ENCODE measurements at places on chromosomes 3 and 15.

GRCh38 chr3:59464187-59464586, 414.4 kb upstream of the CFAP20DC start:
- no peak for DNase-seq

DNA sequence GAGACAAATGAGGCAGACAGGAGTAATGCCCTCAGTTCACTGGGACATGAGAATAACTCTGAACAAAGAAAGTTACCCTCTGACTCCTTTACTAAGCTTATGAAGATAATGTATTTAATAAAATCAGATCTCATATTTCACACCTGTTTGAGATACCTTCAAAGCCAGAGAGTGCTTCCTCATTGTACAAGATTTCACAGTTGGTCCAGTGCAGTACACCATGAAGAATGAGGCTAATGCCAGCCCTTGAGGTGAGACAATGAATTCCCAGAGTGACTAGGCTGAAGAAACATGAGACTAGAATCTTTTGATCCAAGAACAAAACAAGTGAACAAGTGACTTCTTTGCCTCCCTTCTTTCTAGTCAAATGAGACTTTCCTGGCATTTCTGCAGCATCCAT, 1133.8 kb downstream of the TUSC7 start:
- no peak for DNase-seq

GRCh38 chr15:92925454-92925853, 25.3 kb downstream of the CHD2 start:
- no peak for DNase-seq

DNA sequence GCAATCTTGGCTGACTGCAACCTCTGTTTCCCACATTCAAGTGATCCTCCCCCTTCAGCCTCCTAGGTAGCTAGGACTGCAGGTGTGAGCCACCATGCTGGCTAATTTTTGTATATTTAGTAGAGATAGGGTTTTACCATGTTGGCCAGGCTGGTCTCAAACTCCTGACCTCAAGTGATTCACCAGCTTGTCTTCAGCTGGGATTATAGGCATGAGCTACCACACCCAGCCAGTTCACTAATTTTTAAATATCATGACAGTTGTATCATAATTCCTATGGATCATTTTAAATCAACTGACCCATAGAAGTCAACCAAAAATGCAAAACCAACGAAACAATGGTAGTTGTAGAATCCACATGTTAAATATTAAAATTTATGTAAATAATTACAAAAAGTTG, 35.1 kb downstream of the RAF1 start:
- no peak for DNase-seq

GRCh38 chr3:14175383-14176037, 2.9 kb downstream of the XPC start:
- DNase-seq: no peak

DNA sequence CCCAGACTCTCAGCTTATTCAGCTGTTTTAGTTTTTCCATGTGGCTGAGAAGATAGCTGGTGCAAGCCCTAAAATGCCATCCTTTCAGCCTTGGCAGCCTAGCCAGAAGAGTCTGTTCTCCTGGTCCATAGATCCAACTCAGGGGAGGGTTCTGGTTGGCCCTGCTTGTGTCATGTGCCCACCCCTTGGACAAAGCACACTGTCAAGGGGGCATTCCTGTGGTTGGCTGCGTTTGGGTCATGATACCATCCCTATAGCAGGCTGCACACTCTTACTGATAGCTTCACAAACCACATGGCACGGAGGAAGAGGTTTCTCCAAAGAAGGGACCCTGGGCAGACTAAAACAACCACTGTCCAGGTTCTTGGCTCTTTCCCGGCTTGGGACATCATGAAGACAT, 8.4 kb upstream of the FSTL1 start:
- DNase-seq: no peak

GRCh38 chr3:81378552-81379293, 382.7 kb downstream of the GBE1 start:
- no peak for DNase-seq

DNA sequence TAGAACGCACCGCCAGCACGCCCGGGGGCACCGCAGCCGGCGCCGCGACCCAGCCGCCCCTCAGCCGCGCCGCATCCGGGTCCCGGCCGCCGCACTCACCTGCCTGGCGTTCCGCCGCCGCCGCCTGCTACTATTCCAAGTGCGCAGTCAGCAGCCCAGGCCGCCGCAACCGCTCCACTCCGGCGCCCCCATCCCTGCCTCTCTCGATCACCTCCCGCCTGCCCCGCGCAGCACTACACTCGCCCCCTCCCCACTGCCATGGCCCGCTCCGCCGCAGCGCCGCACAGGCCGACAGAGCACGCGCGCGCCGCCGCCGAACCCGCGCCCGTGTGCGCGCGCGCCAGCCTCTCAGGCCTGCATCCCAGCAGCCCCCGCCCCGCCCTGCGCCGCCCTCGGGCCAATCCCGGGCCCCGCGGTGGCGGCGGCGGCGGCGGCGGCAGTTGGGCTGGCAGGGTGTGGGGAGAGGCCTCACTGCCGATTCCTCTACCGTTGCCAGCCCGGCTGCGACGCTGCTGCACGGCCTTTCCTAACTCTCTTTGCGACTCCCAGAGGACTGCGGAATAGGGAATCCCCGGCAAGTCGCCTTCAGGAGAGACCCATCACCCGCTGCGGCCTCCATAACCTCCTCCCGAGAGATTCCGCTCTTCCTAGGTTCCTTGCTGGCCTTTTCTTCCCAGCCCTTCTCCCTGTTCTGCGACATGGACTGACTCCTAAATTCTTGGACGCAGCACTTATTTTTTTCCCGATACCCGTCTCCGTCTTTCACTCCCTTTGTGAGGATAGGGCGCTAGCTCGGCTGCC, at the start of gene PIK3CB:
Gene PIK3CB (minus strand): TSS at position 333 of the 801 bp plus-strand sequence. CDS start 75,585 bp downstream, outside the sequence.
- DNase-seq: peak; percentile 27

DNA sequence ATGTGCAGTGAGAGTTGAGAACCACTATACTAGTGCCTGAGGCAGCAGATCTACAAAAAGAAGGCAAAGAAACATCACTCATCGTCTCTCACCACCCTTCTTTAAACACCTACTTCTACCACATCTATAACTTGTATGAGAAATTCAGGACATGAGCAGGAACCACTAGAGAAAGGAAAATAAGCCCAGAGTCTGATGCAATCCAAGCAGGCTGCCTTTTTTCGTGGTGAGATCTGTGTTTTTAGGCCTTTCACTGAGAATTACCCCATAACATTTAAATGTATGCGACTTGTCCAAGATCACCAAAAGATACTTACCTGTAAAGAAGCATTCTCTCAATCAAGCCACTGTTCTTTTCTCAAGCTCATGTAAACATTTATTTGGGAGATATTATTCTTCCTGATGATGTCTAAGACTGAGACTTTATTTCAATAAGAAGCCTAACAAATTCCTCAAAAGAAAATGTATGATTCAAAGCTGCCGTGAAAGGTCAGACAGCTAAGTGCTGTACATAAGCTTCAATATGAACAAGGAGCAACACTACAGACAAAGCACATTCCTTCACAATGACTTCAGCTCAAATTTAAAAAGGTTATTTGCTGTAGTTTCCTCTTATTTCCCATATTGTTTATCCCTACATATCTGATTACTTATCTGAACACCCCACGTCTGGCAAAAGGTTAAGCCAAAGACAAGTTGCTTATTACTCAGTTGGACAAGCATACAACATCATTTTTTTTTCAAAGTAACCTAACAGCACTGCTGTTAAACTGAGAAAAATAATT, 16.5 kb downstream of the SPICE1 start:
- DNase-seq: no peak

DNA sequence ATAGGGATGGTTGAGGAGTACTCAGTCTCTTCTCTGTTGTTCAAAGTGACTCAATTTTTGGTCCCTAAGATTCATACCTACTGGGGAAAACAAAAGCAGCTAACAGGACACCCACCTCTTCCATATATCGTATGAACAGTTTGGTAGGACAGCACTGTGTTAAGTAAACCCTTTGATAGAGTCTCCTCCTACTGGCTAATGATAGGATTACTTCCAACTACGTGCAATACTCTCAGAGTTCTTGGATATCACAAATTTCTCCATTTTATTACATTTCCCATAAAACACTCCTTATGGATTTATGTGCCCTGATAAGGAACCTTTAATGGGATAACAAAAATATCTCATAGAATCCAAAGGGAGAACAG, 200.2 kb upstream of the GOLGA6L4 start:
- no peak for DNase-seq

DNA sequence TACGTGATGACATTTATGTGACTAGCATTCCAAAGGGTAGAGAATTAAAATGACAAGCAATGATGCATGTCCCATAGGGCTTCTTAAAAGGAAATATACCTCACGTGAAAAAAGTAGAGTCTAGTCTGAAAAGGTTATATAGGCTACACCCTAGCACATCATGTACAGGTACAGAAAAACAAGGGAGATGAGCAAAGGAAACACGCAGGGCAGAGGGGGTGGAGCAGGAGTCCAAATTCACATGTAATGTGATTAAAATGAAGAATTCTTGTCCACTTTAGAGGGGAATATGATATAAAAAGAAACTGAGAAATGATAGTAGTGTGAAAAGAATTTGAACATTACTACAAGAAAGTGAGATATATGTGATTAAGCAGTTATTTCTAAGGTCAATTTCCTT, 59.4 kb downstream of the HACD2 start:
- DNase-seq: no peak

- no peak for DNase-seq
Observed at GRCh38 chr3:99678023-99678422, 39.6 kb downstream of the COL8A1 start.

- no peak for DNase-seq
Observed at GRCh38 chr3:99774467-99774866, 43.2 kb upstream of the CMSS1 start.

DNA sequence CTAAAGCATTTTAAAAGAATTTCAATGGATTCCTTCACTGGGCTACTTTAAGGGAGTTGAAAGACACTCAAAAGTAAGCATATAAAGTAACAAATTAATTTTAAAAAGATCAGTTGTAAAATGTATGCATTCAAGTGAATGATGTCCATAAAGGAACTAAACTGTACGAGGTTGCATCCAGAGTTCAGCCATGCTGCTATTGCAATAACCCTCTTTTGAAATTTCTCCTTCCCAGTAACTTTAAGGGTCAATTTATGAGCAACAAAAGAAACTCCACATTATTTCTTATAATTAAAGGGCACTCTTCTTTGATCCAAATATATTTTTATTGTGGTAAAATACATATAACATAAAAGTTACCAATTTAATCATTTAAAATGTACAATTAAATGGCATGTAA, 22.9 kb downstream of the BTLA start:
- no peak for DNase-seq

DNA sequence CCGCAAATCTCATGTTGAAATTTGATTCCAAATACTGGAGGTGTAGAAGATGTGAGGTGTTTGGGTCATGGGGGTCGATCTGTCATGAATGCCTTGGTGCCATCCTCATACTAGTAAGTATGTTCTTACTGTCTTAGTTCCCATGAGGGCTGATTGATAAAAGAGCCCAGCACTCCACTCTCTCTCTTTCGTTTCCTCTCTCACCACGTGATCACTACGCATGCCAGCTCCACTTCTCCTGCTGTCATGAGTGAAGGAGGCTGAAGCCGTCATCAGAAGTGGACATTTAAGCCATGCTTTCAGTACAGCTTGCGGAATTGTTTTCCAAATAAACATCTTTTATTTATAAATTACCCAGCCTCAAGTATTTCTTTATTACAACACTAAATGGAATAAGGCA, 6.1 kb downstream of the OR5H15 start:
- DNase-seq: no peak

- DNase-seq: no peak
Observed at GRCh38 chr15:74417225-74417624, 16.5 kb downstream of the SEMA7A start.

DNA sequence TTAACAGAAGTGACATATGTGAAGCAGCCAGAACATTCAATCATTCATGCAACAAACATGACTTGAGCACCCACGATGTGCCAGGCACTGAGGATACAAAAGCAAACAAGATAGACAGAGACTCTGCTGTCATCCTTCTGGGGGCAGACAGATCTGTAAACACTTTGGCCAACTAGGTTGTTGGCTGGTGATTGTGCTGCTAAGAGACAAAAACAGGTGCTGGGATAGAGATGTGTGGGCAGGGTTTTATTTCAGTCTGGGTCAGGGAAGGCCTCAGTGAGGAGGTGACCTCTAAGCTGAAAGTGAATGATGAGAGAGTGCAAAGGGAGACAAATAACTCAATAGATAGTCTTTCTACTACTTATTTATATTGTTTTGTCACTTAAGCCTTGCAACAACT, 147.0 kb upstream of the VEPH1 start:
- DNase-seq: no peak

DNA sequence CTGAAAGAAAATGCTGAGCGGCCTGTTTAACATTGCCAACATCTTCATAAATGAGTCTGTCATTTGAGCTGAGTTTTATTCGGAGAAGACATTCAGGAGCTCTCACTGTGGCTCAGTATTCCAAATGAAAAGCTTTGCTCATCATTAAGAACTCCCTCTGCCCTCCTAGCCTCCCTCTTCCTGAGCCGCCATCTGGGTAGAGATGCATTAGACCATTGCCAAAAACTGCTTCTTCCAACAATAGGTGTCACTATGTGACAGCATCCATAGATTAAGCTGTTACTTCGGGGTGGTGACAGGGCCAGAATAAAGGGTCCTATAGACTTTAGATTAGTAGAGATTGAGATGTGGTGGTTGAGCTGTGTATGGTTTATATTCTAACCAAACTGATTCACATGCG, 501.4 kb upstream of the NR2F2 start:
- DNase-seq: no peak

DNA sequence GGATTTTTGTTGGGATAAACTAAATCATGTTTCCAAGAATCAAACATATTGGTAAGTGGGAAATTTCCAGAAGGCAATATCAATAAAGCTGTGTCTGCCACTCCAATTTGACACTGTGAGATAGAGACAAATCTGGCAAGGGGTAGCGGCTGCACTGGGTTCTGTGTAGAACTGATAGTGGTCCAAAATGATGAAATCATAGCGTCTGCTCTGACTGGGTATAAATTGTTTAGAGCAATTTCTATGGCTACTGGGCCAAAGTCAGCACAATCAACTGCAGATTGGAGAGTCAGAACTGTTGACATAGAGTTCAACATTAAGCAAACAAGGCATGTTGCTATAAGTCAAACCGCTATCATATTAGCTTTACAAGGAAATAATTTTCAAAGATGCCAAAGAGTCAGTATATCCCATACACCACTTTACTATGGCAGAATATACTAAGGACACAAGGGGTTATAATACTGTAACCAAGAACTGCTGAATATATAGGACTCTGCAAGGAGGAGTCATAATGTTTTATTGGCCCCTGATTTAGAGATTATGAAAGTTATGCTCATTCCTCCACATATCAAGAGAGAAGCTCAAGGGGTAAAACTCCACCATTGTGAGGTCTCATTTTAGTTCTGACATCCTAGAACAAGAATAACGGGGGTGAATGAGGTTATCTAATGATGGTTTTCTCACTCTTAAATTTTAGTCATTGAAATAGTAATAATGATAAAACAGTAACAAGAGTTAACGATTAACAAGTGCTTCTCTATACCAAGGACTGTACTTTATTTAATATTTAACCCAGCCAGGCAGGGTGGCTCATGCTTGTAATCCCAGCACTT, 309.7 kb upstream of the GADL1 start:
- no peak for DNase-seq
